ENCODE measurements at places on chromosomes 6 and 20.
A peak's percentile ranks its signal among the peaks of the same experiment; 100 is the strongest.

DNA sequence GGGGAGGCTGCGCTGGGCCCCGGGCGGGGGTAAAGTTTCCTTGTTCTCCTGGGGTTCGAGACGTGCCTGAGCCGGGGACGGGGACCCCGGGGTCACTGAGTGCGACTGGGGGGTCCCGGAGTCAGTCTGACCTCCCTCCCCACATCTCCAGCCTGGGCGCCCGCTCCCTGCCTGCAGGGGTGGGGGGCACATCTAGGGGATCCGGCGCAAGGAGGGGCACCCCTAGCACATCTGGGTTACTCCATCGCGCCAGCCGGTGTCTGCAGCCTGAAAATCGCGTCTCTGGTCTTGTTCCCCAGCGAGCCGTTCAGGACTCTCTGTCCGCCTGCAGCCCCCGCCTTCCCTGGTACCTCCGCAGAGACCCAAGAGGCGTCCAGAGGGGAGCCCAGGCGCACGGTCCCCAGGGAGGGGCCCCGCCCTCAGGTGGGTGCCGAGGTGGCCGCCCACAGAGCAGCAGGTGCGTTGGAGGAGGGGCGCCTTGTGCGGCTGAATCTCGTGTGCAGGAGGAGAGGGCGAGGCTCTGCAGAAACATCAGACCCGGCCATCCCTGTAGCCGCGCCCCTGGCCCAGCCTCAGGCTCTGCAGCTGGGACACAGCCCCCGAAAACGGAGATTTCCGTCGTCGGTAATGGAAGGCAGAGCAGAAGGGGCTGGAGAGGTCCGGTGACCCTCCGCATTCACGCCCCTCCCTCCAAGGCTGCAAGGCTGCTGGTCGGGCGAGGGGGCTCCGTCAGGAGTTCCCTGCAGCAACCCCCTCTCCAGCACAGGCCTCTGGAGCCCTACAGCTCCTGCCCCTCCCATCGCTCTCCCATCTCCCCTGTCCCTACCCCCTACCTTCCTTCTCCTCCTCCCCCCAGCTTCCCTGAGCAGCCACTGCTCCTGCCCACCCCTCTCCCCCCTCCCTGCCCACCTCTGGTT lies 628 bp upstream of the CHRNA4 start:
- DNase-seq, result peak; percentile 55

GRCh38 chr6:13485923-13486562 lies 1.4 kb downstream of the GFOD1 start:
- peak; percentile 32 for DNase-seq

GRCh38 chr6:147904416-147904815 lies 395.9 kb downstream of the SAMD5 start:
- no peak for DNase-seq

- no peak for DNase-seq
Measured at GRCh38 chr6:26113570-26113969, 26.3 kb downstream of the HFE start.

DNA sequence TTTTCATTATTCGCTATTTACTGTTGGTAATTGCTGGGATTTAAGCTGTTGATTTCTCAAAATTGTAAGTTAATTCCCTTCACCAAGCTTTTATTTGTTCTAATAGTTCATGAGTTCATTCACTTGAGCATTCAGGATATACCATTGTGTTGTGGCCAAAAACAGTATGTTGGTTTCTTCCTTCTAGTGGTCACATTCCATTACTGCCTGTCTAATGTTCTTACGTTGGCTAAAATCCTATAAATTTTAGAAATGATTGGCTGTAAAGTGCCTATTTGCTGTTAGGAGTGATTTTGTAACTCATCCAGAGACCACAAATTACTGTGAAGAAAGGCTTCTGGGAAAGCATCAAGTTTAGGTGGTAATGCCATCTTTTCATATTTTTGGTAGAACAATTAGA lies 76.3 kb downstream of the FARS2 start:
- no peak for DNase-seq

DNA sequence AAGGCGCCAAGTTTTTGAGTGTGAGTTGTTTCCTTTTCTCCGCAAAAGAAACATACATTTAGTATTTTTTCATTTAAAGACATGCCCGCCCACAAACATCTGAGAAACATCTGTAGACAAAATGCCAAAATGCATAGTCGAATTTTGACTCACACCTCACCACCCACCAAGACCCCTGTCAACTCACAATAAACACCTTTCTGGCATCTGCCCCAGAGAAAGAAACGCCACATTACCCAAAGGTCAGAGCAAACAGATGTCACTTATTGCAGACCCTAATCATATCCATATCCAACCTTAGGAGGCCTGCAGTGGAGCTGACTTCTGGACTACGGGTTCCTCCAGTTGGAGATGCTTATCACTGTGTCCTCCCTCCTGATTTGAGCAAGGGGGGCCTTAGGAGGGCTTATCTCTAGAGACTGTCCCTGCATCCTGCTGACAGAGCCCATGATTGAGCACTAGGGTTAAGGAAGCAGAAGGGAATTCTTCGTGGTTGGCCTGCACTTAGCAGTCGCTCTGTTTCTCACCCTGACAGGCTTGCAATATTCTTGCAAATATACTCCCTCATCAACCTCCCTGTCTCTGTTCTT lies 90.5 kb upstream of the TBX18 start:
- no peak for DNase-seq

- no peak for DNase-seq
Measured at GRCh38 chr20:5996765-5997164, 46.3 kb downstream of the MCM8 start.

- no peak for DNase-seq
Measured at GRCh38 chr6:14728396-14729024, 517.4 kb upstream of the JARID2 start.

- no peak for DNase-seq
Measured at GRCh38 chr6:125293587-125293986, 8.2 kb downstream of the HDDC2 start.

DNA sequence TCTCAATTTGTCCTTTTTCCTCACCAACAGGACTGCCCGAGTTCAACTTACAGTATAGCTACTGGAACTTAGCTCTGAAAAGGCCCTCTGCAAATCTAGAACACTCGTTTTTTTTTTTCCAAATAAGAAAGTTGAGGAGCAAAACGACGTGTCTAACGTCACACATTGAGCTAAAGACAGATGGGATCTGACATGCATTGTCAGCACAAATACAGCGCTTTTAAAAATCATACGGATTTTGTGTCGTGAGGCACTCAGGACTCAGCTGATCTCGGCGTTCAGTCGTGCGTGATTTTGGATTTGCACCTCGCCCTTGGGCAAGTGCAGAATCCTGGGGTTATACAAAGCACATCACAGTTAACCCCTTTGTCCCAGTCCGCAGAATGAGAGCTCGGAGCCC lies 94.7 kb upstream of the ZNF322 start:
- no peak for DNase-seq

DNA sequence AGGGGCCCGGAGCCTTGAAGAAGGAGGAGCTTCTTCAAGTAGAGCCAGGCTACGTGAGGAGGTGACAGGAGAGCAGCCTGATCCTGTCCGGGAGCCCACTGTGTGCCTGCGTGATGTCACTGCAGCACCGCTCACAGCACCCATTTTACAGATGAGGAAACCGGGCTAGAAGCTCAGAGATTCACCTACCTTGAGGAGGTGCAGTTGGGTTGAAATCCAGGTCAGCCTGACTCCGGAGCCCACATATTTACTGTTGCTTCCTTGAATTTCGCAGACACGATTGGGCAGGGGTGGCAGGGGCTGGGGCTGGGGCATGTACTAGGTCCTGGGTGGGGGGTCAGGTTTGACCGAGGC lies 12.5 kb downstream of the VSTM2L start:
- no peak for DNase-seq

GRCh38 chr6:149443411-149444181 lies 41.2 kb downstream of the ZC3H12D start:
- no peak for DNase-seq

- DNase-seq, result no peak
Measured at GRCh38 chr6:40532349-40533000, 54.7 kb downstream of the LRFN2 start.

DNA sequence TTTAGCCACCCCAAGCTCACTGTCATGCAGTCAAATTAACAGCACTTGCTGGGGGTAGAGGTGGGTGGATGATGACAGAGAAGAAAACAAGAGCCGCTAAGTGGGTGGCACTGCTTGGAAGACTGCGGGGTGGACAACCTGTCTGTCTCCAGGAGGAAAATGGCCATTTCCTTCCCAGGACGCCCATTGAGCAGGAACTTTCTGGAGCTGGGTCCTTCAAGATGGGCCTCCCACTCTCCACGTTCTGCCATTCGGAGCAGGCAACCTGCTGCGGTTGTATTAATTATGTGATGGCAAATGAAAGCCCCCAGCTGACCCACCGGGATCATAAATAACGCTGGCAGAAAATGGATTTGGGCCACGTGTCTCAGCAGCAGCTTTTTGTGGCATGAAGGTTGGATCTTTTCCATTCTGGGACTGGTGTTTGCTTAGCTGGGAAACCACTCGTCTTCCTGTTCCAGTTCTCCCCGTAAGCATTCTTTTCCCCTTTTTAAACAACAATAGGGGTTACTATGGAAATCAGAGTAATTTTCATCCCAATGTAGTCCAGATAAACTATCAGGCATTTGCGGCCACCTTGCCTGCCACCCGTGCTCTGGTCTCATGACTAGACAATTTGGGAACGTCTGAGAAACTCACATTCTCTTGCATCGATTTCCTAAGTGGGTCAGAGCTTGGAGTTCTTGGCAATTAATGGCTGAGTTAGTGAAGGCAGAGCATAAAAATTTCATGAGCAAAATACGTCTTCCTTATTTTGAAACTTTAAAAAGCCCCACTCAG lies 215.5 kb downstream of the ANKRD60 start:
- DNase-seq, result no peak

DNA sequence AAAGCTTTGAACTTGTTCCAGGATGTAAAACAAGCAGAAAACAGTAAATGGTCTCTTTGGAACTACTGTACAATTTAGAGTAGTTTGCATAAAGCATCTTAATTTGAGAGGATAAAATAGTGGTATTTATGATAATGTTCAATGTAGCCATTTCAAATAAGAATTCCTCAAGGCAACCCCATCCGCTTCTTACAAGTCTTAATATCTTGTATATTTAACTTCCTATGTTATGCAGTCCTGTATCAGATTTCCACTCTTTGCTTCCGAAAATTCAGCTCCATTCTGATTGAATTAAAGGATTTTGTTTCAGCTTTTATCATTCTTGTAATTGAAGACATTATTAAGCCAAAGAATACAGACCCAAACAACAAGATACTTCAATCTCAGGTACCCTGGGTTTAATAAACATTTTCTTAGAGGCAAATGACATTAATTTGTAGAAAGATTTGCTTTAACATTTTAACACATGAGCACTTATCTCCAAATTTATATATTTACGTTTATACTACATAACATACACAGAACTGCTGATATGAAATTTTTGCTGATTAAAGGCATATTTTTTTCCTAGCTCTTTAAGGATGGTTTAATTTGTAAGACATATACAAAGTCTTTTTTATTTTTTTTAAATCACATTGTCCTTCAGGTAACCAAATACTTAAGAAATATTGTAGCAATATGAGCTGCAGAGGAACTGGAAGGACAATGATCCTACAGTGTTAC lies 131.1 kb upstream of the BEND3 start:
- no peak for DNase-seq

DNA sequence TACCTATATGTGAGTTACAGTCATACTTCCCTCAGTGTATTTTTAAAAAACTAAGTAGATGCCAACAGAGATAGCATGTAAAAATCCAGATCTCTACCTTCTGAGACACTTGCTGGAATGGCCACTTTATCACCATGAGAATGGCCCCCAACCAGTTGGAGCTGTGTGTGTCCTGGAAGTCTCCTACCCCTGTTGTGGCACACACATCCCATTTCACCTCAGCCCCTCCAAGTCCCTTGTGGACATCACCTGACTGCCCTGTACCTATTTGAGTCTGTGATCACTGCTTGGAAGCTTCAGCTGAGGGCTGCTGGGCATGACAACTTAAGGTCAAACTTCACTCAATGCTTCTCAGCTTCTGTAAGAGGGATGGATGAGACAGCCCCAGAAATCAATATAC lies 24.1 kb downstream of the MOCS1 start:
- DNase-seq, result no peak

DNA sequence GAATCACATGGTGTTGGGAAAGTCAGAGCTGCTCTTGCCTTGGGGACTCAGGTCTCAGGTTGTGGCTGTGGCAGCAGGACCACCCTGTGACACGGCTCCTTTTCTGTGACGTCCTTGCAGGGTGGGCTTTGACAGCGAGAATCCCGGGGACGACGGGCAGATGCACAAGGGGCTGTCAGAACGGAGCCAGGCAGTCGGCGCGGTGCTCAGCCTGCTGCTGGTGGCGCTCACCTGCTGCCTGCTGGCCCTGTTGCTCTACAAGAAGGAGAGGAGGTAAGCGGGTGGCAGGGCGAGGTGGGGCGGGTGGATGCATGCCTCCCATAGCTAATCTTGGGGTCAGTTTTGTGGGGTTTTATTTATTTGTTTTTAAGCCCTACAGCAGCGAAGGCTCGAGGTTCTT lies 19.2 kb upstream of the SLC22A1 start:
- DNase-seq, result no peak

DNA sequence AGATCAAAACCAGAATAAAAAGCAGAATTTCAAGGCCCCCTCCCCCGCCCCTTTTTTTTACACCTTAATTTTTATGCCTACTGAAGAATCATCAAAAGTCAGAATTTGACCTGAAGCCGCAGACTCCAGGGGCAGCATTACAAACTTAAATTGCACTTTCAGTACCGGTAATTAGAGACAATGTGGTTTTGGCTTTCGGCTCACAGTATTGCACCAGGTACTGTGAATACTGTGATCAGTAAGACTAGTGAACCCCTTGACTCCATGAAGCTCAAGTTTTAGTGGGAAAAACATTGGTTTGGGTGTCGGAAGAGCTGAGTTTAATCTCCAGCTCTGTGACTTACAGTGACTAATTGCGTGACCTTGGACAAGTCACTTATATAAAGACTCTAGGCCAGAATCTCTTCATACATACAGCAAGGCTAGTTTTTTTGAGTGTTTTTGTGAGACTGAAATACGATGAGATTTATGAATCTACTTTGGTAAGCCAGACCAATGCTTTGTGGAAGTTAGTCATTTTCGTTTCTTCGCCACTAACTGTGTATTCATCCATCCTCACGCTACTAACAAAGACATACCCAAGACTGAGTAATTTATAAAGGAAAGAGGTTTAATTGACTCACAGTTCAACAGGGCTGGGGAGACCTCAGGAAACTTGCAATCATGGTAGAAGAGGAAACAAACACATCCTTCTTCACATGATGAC lies 114.7 kb downstream of the SASH1 start:
- no peak for DNase-seq

DNA sequence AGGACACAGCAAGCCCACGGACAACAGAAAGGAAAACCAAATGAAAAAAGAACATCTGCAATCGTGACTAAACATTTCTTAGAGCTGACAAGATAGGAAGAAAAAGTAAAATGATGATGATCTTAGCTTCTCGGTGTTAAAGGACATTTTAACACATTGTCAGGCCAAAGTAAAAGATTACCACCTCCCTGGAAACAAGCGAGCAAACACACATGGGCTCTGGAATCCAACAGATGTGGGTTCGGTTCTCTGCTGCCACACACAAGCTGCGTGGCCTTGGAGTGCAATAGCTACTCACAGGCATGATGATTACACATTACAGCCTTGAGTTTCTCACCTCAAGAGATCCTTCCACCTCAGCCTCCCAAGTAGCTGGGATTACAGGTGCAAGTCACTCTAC lies 7.5 kb upstream of the AAR2 start:
- no peak for DNase-seq

GRCh38 chr6:82363428-82364086 lies at the start of gene TPBG:
TSS of gene TPBG (plus strand) at chr6:82363817. CDS start at chr6:82364962, 1,145 bp downstream.
- peak; percentile 92 for DNase-seq

- DNase-seq, result no peak
Measured at GRCh38 chr6:31920811-31921210, 6.7 kb upstream of the C2 start.

- peak; percentile 17 for DNase-seq
Measured at GRCh38 chr6:162177746-162178145, 549.8 kb downstream of the PRKN start.
